ENCODE measurements at places on chromosomes 6 and 20.

- DNase-seq, result no peak
Observed at GRCh38 chr6:123640567-123641187, 3.9 kb upstream of the TRDN start.

DNA sequence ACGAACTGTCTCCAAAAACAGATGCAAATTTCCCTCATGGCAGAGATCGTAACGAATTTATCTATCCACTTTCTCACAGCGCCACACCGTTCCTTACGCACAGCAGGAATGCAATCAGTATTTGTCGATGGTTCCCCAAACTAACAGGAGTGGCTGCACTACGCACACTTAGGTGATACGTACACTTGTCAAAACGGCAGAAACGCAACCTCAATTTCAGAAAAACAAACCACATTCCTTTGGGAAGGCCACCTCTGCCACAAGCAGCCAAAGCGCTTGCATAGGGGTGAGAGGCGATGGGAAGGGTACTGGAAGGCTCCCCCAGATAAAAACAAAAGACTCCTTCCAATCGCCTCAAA lies 638 bp downstream of the MDN1 start:
- no peak for DNase-seq

DNA sequence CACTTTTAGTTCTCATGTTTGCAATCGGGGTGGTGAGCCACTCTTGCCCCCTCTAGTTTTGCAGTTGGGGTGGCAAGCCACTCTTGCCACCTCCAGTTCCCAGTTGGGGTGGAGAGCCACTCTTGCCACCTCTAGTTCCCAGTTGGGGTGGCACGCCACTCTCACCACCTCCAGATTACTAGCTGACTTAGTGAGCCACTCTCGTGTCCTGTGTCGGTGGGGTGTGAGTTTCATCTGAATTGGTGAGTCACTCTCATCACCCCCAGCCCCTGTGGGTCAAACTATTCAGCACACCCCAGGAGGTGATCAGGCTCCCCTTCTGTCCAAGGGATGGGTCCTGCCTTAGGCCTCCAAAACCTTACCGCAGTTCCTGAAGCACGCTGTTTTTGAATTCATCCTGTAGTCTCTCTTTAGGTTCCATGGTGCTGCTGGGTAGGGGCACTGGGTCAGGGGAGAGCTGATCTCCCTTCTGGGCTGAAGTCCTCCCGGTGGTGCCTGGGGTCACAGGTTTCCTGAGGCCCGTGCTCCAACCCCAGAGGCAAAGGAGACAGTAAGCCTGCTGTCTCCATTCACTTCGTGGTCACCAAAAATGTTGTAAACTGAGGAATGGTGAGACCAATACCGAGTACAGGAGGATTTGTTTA lies 224.2 kb upstream of the SYNCRIP start:
- no peak for DNase-seq

GRCh38 chr6:27176096-27176495 lies 71.4 kb upstream of the PRSS16 start:
- no peak for DNase-seq

DNA sequence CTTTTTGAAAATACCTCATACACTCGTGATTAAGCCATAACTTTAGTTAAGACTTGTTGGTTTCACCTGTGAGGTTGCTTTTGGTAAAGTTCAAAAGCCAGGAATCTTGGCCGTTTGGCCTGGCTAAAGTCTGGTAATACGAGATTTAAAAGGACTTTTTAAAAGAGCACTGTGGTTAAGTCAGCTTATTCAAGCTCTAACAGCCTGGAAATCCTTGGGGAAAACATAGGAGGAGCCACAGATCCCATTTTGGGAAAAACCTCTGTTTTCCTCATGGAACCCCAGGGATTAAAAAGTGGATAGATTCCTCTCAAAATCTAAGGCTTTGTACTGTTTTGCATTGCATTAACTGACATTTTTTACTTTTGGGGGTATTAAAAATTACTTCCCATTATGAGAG lies 13.7 kb upstream of the SLC22A16 start:
- no peak for DNase-seq

DNA sequence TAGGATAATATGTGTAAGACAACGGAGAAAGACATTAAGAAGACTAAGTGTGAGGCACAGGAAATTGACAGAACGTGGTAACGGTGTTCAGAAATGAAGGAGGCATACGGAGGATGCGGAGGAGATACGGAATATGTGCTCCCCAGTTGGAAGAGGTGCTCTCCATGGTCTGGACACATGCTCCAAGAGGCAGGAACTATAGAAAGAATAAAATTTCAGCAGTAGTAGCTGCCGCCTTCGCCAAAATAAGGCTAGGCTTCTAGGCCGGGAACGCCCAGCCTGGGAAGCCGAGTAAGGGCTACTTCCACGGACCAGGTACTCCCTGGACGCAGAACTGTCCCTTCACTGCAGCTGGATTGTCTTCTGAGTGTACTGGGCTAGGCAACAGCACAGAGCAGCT lies 7.4 kb downstream of the MAFB start:
- DNase-seq, result no peak

DNA sequence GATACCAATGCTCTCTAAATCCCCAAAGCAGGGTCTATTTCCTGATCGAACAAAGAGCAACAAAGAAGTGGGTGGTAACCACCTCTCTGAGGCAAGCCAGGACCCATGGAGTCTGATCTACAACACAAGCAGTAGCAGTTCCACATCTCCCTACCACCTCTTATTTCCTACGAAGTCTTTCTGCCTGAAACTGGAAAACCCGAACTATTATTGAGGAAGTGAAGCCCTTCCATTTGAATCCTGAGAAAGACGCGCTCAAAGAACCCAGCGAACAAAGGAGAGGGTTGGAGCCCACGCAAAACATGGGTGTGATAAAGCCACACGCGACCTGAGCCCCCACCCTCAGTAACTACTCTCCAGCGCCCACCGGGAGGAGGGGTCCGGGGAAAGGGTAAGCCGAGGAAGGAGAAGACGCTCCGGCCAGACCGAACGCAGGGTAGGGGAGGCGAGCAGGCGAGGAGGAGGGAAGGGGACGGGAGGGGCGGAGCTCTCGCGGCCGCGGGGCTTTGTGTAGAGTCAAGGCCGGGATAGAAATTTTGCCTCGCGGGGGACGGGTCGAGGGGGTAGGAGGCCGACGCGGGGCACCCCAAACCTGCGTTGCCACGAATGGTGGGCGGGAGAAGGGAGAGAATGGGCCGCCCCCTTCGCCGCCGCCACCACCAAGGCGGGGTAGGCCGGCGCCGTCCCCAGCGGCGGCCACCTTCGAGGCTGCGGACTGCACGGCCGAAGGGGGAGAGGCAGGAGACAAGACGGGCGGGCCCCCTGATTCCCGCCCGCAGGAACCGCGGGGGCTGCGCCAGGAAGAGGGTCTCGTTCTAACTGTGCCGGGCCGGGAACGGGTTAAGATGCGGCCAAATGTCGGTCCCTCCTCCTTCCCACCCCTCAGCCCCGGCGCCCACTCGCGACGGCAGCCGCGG lies 802 bp downstream of the HDAC2 start:
- DNase-seq, result no peak
